Naive B cell (primary cell): ENCODE measurements at places on chromosomes 5 and 9.

- no peak for DNase-seq
Measured at GRCh38 chr5:179606071-179606909, 17.2 kb downstream of the HNRNPH1 start.

GRCh38 chr5:109992264-109992915 lies 302.7 kb downstream of the MAN2A1 start:
- no peak for DNase-seq

- DNase-seq, result no peak
Measured at GRCh38 chr9:134620751-134621557, 20.6 kb upstream of the COL5A1 start.

DNA sequence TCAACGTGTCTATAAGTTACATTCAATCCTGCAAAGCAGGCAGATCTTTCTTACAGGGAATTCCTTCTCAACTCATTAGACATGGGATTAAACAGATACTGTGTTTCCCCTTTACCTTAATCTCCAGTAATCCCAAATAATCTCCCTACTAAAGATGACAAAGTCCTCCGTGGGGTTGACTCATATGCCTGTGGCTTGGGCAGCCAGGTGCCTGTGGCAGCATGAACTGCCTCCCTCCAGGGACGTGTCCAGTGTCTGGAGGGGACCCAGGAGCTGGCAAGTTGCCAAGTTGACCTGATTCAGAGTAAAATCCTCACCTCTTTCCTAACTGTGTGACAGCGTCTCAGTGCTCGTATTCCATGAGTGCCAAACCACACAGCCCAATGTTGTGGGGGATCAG lies 94.6 kb upstream of the PTCH1 start:
- no peak for DNase-seq

- DNase-seq, result peak; percentile 70
Measured at GRCh38 chr5:176573564-176574296, 24.6 kb downstream of the CDHR2 start.

DNA sequence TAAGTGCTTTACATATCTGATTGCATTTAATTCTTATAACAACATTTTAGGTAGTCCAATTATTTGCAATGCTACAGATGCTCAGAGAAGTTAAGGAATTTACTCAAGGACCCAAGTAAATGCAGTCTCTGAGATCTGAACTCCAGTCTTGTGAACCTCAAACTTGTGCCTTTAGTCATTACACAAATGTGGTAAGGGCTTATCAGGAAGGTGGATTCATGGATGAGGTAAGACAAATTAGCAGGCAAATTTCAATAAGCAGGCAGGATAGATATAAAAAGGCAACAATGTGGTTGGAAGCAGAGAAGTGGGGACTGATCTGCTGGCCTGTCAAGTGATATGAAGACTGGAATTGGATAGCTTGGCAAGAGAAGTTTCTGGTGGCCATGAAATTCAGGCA lies 29.5 kb downstream of the HMHB1 start:
- DNase-seq, result no peak
